B cell (primary cell): ENCODE measurements at places on chromosomes 5 and 9. TPM values are rescaled to one million over a fixed set of nuclear protein-coding genes. Genes with fewer than 3 reads are reported as not detected.

KLF9 gene
- total RNA-seq = 12.1 and 12.7 TPM in 2 replicates

ANKRD18A gene
- total RNA-seq = not detected in 2 replicates

LCN1 gene
- not detected in 2 replicates for total RNA-seq

PRLR gene
- total RNA-seq = 0.39 and 0.51 TPM in 2 replicates

SHROOM1 gene
- total RNA-seq = 2.3 and 2.5 TPM in 2 replicates

GKAP1 gene
- 21.6 and 23.1 TPM in 2 replicates for total RNA-seq

PLPP7 gene
- total RNA-seq = 2.0 and 2.9 TPM in 2 replicates

MYO10 gene
- total RNA-seq = not detected in 2 replicates

BARHL1 gene
- not detected in 2 replicates for total RNA-seq

TLX3 gene
- total RNA-seq = not detected in 2 replicates

UGCG gene
- 53.5 and 54.1 TPM in 2 replicates for total RNA-seq

FAT2 gene
- not detected in 2 replicates for total RNA-seq

LHX3 gene
- total RNA-seq = 0.19 and 0.30 TPM in 2 replicates

GNA14 gene
- not detected in 2 replicates for total RNA-seq

GARIN3 gene
- total RNA-seq = not detected in 2 replicates
